ENCODE measurements at places on chromosomes 13 and 19.

GRCh38 chr13:98144801-98145350 is 2.0 kb downstream of the FARP1 start:
- H3K4me1 ChIP-seq: peaks cover 4% of the 10 kb centered on the region
- H3K4me3 ChIP-seq: peak overlapping the region; percentile 64
- H3K36me3 ChIP-seq: no peaks in the 10 kb centered on the region
- no peak for DNase-seq
- peaks cover 79% of the 10 kb centered on the region for H3K27me3 ChIP-seq

DNA sequence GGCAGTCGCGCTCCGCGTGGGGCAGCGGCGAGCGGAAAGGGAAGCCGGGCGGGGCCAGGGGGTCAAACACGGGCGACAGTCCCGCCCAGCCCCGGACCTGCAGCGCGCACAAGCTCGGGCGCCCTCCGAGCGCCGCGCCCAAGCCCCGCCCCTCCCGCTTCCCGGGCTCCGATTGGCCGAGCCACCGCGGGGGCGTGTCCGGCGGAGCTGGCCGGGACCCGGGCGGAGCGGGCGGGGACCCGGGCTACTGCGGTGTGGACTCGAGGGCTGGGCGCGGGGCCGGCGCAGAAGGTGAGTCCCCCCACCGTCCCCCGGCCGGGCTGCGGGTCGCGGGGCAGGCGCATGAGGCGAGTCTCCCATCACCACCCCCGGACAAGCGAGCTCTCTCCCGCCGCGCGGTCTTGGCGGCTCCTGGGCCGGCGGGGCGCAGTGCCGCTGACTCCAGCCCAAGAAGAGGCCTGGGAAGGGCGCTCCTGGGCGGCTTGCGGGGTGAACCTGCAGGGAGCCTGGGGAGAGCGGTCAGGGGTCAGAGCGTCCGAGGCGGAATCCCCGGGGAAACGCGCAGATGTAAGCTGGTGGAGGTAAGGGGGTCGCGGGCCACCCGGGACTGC is at the start of gene PLEKHF1:
PLEKHF1 (plus strand) TSS at position 247 of the 611 bp plus-strand sequence. CDS start 8,379 bp downstream, outside the sequence.
- H3K27ac ChIP-seq: peak within 1 kb of the TSS; percentile 91
- H3K4me3 ChIP-seq: peak within 1 kb of the TSS; percentile 90
- H3K4me1 ChIP-seq: peaks cover 40% of the 10 kb centered on the region
- H3K36me3 ChIP-seq: peaks cover 7% of the 10 kb centered on the region
- no peaks in the 10 kb centered on the region for H3K27me3 ChIP-seq

DNA sequence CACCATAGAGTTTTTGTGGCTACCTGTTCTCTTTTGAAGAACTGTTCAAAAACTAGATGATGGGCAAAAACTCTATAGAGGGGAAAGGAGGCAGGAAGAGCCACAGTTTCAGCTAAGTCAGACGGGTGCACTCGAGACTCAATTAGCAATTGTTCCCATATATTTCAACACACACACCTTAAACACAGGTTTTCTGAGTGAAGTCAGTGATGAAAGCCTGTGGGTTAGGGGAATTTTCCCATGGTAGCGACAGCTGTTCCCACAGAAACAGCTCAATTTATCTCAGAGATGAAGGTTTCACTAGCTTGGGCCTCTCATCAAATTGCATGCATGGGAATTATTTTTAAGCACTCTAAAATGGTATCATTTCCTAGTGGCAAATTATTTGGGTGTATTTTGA is 143.4 kb downstream of the ZIC5 start:
- H3K27me3 ChIP-seq: no peaks in the 10 kb centered on the region
- H3K4me3 ChIP-seq: no peak overlapping the region
- no peaks in the 10 kb centered on the region for H3K36me3 ChIP-seq

- H3K36me3 ChIP-seq: peaks cover 5% of the 10 kb centered on the region
- H3K4me3 ChIP-seq: no peak overlapping the region
- no peaks in the 10 kb centered on the region for H3K27me3 ChIP-seq
- H3K4me1 ChIP-seq: peaks cover 38% of the 10 kb centered on the region
- no peak for DNase-seq
These were observed 17.9 kb downstream of the TFDP1 start for GRCh38 chr13:113602291-113602988.

GRCh38 chr13:50911081-50911631 is 1.6 kb downstream of the RNASEH2B start:
- peak overlapping the region; percentile 95 for H3K27ac ChIP-seq
- H3K4me1 ChIP-seq: peaks cover 42% of the 10 kb centered on the region
- H3K27me3 ChIP-seq: no peaks in the 10 kb centered on the region

- H3K36me3 ChIP-seq: no peaks in the 10 kb centered on the region
- DNase-seq: no peak
- no peaks in the 10 kb centered on the region for H3K27me3 ChIP-seq
- peaks cover 6% of the 10 kb centered on the region for H3K4me1 ChIP-seq
These were observed 282.4 kb downstream of the MYO16 start for GRCh38 chr13:108911807-108912206.

GRCh38 chr19:41849067-41849466 is 4.2 kb downstream of the DMRTC2 start:
- H3K27ac ChIP-seq: no peak overlapping the region
- H3K4me3 ChIP-seq: no peak overlapping the region
- peaks cover 2% of the 10 kb centered on the region for H3K36me3 ChIP-seq
- H3K27me3 ChIP-seq: peaks cover 28% of the 10 kb centered on the region

DNA sequence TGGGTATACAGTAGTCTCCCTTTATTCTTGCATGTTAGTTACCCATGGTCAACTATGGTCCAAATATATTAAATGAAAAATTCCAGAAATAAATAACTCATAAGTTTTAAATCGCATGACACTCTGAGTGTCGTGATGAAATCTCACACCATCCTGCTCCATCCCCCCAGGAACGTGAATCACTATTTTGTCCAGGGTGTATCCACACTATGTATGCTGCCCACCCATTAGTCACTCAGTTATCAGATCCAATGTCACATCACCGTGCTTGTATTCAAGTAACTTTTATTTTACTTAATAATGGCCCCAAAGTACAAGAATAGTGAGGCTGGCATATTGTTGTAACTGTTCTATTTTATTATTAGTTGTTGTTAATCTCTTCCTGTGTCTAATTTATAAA is 115.8 kb upstream of the SERP2 start:
- H3K4me1 ChIP-seq: peaks cover 9% of the 10 kb centered on the region
- H3K27me3 ChIP-seq: no peaks in the 10 kb centered on the region
- H3K36me3 ChIP-seq: peaks cover 1% of the 10 kb centered on the region
- DNase-seq: no peak
- H3K27ac ChIP-seq: no peak overlapping the region
- no peak overlapping the region for H3K4me3 ChIP-seq

- no peaks in the 10 kb centered on the region for H3K27me3 ChIP-seq
- peaks cover 25% of the 10 kb centered on the region for H3K36me3 ChIP-seq
- H3K4me3 ChIP-seq: peak overlapping the region; percentile 86
- H3K27ac ChIP-seq: peak overlapping the region; percentile 90
- no peak for DNase-seq
These were observed 767 bp upstream of the GPR18 start for GRCh38 chr13:99258946-99259345.

GRCh38 chr13:109654341-109655205 is 131.8 kb downstream of the IRS2 start:
- no peaks in the 10 kb centered on the region for H3K4me1 ChIP-seq
- H3K4me3 ChIP-seq: no peak overlapping the region
- no peak overlapping the region for H3K27ac ChIP-seq

GRCh38 chr19:42271045-42271419 is 2.0 kb downstream of the CIC start:
- H3K27ac ChIP-seq: peak overlapping the region; percentile 73
- no peak for DNase-seq
- peaks cover 23% of the 10 kb centered on the region for H3K36me3 ChIP-seq
- H3K4me3 ChIP-seq: no peak overlapping the region
- peaks cover 14% of the 10 kb centered on the region for H3K4me1 ChIP-seq

DNA sequence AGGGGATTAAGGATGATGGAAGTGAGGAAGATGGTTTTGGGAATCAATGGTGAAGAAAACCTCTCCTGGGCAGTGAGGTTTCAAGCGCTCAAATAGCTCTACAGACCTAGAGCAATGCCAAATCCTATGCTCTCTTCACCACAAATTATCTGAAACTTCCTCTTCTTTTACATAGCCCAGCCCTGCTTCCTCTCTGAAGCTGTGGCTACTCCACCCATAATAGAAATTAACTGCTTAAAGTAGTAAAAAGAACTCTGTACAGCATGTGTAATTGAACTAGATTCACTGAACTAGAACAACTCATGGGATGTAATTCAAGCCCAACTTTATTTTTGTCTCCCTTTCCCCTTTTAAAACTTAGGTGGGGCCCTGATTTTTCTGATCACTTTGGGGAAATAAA is 20.4 kb upstream of the IFT88 start:
- H3K27me3 ChIP-seq: no peaks in the 10 kb centered on the region
- no peaks in the 10 kb centered on the region for H3K36me3 ChIP-seq
- no peak overlapping the region for H3K27ac ChIP-seq
- peaks cover 6% of the 10 kb centered on the region for H3K4me1 ChIP-seq

GRCh38 chr19:54339646-54340358 is 840 bp upstream of the LILRA4 start:
- no peak for DNase-seq
- no peak overlapping the region for H3K4me3 ChIP-seq
- H3K4me1 ChIP-seq: no peaks in the 10 kb centered on the region
- H3K27ac ChIP-seq: no peak overlapping the region
- H3K36me3 ChIP-seq: peaks cover 2% of the 10 kb centered on the region
- peaks cover 67% of the 10 kb centered on the region for H3K27me3 ChIP-seq

DNA sequence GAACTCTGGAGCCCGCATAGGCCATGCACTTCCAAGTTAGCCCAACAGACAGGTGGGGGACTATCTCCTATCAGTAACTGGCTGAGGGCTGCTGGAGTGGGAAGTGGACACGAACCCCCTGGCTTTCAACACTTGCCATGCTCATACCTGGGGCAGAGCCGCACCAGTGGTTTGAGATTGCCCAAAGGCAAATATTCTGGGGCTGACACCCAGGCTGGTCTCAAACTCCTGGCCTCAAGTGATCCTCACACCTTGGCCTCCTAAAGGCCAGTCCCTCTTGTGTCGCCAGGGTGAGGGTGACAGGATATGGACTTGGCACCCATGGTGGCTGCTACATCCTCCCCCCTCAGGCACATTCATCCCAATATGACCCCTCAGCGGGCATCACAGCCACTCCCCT is 13.1 kb downstream of the NFKBID start:
- H3K36me3 ChIP-seq: peaks cover 40% of the 10 kb centered on the region
- DNase-seq: no peak
- no peak overlapping the region for H3K27ac ChIP-seq
- H3K4me1 ChIP-seq: peaks cover 3% of the 10 kb centered on the region
- H3K4me3 ChIP-seq: no peak overlapping the region

DNA sequence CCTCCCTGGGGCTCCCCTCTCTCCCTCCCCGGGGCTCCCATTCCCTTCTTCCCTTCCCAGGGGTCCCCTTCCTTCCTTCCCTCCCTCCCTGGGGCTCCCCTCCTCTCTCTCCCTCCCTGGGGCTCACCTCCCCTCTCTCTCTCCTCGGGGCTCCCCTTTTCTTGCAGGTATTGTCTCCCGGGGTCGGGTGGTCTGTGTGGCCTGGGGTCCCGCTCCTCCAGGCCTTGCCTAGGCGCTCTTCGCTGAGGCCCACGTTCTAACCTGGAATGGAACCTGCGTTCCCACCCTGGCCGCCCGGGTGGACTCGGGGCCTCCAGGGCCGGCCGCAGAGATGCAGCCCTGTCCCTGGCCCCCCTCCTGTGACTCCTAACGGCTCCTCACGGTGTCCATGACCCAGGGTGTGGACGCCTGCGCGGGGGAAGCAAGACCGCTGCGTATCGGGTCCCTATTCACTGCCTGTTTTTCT is 940 bp upstream of the DCUN1D2 start:
- peak overlapping the region; percentile 92 for H3K27ac ChIP-seq
- H3K4me3 ChIP-seq: peak overlapping the region; percentile 81
- DNase-seq: no peak
- H3K27me3 ChIP-seq: no peaks in the 10 kb centered on the region

DNA sequence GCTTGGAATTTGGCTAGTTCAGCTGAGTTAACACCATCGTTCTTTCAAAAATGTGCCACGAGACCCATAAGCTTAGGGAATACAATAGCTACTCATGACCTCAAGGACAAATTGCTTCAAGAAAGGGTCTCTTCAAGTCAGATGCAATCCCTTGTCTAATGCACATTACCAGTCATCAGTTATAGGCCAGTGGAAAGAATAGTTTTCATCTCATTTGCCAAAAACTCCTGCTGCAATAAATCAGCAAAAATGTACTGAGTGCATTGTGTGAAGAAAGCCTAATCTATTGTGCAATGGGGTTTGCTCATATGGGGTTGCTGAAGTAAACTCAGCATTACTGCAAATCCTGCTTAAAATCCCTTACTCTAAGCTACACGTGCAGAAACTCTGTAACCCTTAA is 208.3 kb upstream of the NBEA start:
- no peak for DNase-seq
- H3K27ac ChIP-seq: no peak overlapping the region
- H3K4me3 ChIP-seq: no peak overlapping the region
- H3K27me3 ChIP-seq: no peaks in the 10 kb centered on the region

DNA sequence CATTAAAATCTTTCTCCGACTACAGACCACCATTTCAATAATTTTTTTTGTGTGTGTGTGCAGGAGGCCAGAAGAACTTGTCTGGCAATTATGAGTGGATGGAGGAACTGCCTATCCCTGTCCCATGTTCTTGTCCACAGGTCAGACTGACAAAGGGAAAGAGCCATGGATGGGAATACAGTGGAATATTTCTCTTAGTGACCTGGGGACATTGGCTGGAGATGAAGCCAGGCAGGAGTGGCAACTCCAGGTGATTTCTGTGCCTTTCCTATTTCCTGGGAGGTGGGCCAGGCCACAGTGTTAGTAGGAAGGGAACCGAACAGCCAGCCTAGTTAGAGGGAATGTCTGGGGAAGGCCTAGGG is 3.7 kb downstream of the PSG9 start:
- no peaks in the 10 kb centered on the region for H3K36me3 ChIP-seq
- H3K4me1 ChIP-seq: no peaks in the 10 kb centered on the region
- no peak for DNase-seq
- H3K27ac ChIP-seq: no peak overlapping the region
- no peak overlapping the region for H3K4me3 ChIP-seq

GRCh38 chr19:53847555-53847954 is 20.1 kb upstream of the MYADM start:
- no peak for DNase-seq
- H3K36me3 ChIP-seq: no peaks in the 10 kb centered on the region
- no peak overlapping the region for H3K4me3 ChIP-seq
- H3K27ac ChIP-seq: no peak overlapping the region
- H3K27me3 ChIP-seq: peaks cover 41% of the 10 kb centered on the region

- H3K27ac ChIP-seq: no peak overlapping the region
- H3K36me3 ChIP-seq: peaks cover 2% of the 10 kb centered on the region
- DNase-seq: no peak
- H3K4me1 ChIP-seq: peaks cover 9% of the 10 kb centered on the region
- H3K27me3 ChIP-seq: peaks cover 18% of the 10 kb centered on the region
These were observed 7.7 kb downstream of the NFILZ start for GRCh38 chr19:8638078-8638619.

- no peaks in the 10 kb centered on the region for H3K27me3 ChIP-seq
- no peak for DNase-seq
- peaks cover 18% of the 10 kb centered on the region for H3K36me3 ChIP-seq
- peaks cover 28% of the 10 kb centered on the region for H3K4me1 ChIP-seq
- H3K4me3 ChIP-seq: peak overlapping the region; percentile 95
- H3K27ac ChIP-seq: peak overlapping the region; percentile 91
These were observed 450 bp downstream of the SELENOW start for GRCh38 chr19:47778954-47779351.

- no peaks in the 10 kb centered on the region for H3K27me3 ChIP-seq
- no peaks in the 10 kb centered on the region for H3K4me1 ChIP-seq
- no peak overlapping the region for H3K27ac ChIP-seq
- no peak for DNase-seq
- H3K36me3 ChIP-seq: no peaks in the 10 kb centered on the region
- no peak overlapping the region for H3K4me3 ChIP-seq
These were observed 130.0 kb downstream of the CYSLTR2 start for GRCh38 chr13:48783695-48784230.

Measured in central memory CD8-positive, alpha-beta T cell (primary cell).